Activated CD4-positive, alpha-beta T cell treated with anti-CD3 and anti-CD28 coated beads, Interleukin-2, amount 50 U/mL, for 4 hours (primary cell): ENCODE measurements at places on chromosomes 1 and 21.

GRCh38 chr1:88210103-88210787 is 473.8 kb upstream of the PKN2 start:
- DNase-seq = no peak

DNA sequence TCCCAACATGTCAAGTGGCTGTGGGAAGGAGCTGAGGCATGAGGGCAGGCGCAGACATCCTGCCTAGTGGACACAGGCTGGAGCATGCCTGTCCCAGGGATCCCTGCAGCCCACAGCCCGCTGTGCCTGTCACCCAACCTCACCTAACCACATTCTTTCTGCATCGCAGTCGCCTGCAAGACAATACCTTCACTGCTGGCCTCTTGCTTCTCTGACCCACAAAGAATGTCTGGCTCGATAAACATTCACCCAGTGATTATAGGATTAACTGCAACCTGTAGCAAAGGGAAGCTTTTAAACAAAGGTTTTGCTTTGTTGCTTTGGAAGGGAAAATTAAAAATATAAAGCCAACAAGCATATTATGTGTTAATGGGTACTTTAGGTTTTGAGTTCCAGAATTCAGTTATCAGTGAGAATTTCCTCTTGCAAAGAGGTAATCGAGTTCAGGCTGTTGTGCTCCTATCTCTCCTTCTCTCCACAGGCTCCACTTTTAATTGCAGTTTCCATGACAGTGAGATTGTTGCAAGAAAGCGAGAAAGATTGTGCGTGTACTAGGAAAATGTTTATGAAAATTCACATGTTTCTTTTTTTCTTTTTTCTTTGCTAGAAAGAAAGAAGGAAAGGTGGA is 40.0 kb upstream of the ZNF648 start:
- no peak for DNase-seq

DNA sequence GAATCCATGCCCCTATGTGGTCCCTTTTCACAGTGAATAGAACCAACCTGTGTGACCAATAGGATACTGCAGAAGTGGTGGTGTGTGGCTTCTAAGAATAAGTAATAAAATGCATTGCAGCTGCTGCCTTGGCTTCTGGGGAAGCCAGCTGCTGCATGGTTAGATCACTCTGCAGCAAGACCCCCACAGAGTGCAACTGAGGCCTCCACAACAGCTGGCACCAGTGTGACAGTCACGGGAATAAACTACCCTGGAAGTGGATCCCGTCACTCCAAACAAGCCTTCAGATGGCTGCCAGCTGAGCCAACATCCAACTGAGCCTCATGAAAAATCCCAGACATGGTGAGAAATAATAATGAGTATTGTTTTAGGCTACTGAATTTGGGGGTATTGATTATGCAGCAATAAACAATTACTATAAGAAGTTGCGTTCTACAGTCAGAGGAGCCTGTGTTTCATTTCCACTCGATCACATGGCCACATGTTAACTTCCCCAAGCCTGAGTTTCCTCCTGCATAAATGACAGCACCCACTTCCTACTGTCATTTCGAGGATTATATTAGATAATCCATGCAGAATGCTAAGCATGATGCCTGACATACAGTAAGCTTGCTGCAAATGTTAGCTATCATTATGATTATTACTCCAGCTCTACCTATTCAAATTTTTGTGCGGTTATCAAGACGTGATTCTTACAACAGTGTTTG is 20.8 kb upstream of the COG2 start:
- DNase-seq = no peak

DNA sequence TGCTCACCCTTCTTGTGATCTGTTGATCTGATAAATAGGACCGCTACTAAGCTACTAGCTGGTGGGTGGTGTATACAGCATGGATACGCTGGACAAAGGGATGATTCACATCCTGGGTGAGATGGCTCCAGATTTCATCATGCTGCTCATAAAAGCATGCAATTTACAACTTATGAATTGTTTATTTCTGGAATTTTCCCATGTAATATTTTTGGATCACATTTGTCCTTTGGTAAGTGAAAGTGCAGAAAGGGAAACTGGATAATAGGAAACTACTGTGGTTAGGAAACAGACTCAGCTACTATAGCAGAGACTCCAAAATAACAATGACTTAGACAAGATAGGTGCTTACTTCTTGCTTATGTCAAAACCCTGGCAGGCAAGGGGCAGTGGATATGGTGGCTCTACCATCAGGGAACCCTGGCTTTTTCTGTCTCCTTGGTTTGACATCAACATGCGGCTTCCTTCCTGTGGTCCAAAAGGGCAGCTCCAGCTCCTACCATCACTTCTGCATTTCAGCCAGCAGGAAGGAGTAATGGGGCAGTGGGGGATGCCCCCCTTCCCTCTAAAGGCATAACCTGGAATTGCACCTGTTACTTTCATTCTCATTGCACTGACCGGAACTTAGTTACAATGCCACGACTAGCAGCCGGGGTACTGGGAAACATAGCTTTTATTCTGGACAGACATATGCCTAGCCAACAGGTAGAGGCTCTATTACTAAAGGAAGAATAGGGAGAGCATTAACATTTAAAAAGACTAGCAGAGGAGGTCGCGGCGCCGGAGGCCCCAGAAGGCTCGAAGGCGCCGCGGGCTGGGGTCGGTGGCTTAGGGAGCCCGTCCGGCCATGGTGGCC is 13.8 kb upstream of the AK2 start:
- no peak for DNase-seq

- DNase-seq = no peak
Observed at GRCh38 chr1:67094191-67094590, 40.2 kb upstream of the SLC35D1 start.

GRCh38 chr1:244246334-244246733 is 195.3 kb downstream of the ZBTB18 start:
- DNase-seq = no peak
